Right atrium auricular region (tissue), 2 donors: ENCODE measurements at places on chromosomes 1 and 21.

DNA sequence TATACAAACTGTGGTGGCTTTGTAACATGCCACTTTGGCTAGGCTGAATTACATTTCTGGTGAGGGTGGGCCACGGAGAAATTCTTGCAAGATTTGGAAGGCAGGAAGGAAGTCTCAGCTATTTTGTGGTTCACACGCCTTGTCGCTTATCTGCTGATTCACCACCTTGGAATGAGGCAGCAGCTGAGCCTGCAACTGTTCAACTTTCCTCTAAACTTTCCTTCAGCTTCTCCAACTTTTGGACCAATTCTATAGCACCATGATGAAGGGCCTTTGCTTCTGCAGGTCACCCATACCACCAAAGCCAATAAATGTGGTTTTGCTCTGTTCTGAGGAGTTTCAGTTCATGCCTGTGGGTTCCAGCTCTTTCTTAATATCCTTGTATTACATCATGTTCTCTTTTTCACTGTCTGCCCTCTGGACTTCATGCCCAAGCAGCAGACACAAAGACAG is 337.6 kb upstream of the SNX7 start:
- peak; percentile 70 for DNase-seq

DNA sequence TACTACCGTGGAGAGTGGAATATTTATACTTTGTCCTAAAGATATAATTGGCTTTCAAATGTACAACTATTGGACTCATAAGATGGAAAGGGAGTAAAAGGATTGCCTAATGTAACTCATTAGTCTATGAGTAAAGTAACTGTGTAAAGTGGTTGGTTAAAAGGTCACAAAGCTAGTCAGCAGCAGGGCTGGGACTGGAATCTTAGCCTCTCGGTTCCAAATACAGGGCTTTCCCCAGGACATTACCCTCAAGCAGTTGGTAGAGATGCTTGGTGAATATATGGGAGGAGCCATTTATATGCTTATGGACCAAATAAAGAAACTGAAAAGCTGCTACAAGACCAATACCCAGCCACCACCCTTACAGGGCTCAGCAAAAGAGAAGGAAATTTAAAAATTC is 283.7 kb downstream of the HLX start:
- DNase-seq, result no peak

DNA sequence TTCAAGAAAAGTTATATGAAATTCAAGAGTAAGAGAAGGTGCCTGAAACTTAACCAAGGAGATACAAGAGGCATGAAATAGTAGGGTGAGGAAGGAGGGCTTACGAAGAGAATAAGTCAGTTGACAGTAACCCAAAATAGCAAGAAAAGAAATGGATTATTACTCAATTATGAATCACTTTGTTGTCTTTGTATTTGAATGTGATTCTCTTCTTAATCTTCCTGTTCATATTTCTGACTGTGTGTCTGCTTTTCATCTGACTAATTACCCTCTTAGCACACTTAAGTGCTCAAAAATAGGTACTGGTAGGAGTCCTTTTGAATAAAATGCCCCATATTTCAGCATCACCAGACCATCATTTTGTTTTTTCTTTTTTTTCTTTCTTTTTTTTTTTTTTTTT is 39.4 kb downstream of the GLMN start:
- no peak for DNase-seq

DNA sequence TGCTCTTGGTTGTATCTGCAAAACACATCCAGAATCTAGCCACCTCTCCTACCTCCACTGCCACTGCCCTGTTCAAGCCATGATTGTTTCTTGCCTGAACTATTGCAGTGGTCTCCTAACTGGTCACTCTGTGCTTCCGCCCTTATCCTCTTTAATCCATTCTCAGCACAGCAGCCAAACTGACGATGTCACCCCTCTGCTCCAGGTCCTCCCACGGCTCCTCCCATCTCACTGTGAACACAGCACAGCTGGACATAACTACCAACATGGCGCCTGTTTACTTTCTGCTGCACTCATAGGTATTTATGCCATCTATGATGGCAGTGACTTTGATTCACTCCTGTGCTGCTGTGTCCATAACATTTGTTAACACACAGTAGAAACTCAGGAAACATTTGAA is 406.7 kb downstream of the DISC1 start:
- no peak for DNase-seq
